ENCODE measurements at places on chromosomes 6 and 20.

GRCh38 chr6:42564506-42564825 lies 637 bp downstream of the UBR2 start:
- no peak for DNase-seq

DNA sequence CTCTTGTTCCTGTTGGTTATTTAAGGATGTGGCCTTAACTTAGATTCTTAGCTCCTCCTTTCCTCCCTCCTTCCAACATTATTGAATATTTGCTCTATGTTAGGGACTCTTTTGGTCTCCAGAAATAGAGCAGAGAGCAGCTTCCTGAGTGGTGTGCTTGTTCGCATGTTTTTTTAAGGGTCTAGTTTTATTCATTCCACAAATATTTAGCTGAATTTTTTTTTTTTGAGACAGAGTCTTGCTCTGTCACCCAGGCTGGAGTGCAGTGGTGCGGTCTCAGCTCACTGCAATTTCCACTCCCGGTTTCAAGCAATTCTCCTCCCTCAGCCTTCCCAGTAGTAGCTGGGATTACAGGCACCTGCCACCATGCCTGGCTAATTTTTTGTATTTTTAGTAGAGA lies 169.2 kb downstream of the ZFAND3 start:
- peak; percentile 71 for DNase-seq

DNA sequence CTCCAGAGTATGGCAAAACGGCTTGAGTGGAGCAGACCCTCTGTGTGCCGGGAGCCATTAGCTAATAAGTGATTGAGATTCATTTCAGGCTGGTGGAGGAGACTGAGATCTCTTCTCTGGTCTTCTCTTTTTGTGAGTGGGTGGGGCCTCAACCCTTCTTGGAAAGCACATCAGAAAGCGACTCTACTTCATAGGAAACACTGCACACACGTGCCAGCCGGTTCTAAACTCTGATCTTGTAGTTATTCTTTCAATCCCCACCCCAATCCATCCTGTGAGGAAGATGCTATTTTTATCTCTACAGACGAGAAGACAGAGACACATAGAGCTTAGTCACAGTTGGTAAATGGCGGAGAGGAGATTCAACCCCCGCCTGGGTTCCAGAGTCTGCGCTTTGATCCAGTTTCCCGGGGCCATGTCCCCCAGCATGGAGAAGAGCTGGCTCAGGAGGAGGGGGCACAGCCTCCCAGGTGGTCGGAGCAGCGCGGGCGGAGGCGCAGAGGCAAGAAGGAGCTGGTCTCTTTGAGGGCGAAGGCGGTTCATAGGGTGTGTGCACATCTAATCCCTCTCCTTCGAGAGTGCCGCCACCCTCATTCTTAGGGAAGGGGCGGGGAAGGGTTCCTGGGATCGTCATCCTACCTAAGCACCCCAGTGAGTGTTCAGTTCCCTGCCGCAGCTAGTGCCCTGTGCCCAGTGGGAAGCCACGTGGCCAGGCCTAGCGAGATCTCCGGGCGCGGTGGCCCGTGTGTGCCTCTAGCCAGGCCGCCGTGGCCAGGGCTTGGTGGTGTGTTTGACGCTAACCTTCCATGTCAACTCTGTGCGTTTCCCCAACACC lies 49.0 kb upstream of the TAGAP start:
- DNase-seq: peak; percentile 17

- no peak for DNase-seq
These were observed 5.3 kb downstream of the SCAF8 start for GRCh38 chr6:154738551-154738961.

DNA sequence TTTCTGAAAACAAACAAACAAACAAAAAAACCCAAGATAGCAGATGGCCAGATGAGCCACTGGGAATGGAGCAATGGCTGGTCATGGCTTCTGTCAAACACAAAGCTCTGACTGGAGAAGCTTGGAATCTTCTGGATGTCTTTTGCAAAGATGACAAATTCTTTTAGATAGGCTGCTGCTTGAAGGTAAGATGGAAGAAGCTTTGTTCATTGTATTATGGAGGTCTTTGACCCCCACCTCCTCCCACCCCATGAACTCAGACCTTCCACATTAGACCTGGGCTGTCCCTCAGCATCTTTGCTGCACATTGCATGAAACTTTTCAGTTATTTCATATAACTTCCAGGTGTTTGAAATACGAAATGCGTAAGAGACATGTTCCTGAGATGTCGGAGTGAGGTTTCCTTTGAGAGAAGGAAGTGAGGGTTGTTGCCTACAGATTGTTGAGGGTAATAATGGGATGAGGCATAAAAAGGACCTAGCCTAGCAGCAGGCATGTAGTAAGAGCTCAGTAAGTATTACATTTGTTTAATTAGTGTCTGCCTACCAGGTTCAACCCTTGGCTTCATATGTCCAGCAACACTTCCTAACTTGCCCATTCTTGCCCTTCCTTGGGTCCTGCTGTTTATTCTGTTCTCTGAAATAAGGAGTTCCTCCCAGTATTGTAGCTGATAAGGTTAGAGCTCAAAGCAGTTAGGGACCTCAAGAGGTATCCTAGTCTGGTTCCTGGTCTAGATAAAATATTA lies 51.4 kb upstream of the IER3 start:
- no peak for DNase-seq

- DNase-seq: no peak
These were observed 33.4 kb upstream of the INSM1 start for GRCh38 chr20:20334489-20334888.

GRCh38 chr6:118743746-118744145 lies 92.4 kb upstream of the CEP85L start:
- peak; percentile 56 for DNase-seq

GRCh38 chr20:47380481-47380880 lies 24.0 kb upstream of the ZMYND8 start:
- no peak for DNase-seq

DNA sequence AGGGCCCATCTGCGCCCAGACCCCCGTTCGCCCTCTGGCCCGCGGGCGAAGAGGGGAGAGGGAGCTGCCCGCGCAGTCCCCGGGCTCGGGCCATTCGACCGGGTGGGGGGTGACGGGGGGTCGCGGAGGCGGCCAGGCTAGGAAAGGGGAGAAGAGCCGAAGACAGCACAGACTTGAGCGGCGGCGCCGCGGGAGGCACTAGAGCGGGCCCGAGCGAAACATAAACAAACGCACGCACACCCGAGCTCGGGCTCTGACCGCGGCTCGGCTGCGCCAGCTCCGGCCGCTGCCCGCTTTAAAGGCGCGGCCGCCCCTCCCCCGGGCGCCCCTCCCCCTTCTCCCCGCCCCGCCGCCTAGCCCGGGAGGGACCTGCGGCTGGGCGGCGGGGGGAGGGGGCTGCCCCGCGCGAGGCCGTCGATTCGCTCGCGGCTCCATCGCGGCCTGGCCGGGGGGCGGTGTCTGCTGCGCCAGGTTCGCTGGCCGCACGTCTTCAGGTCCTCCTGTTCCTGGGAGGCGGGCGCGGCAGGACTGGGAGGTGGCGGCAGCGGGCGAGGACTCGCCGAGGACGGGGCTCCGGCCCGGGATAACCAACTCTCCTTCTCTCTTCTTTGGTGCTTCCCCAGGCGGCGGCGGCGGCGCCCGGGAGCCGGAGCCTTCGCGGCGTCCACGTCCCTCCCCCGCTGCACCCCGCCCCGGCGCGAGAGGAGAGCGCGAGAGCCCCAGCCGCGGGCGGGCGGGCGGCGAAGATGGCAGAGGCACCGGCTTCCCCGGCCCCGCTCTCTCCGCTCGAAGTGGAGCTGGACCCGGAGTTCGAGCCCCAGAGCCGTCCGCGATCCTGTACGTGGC lies at the start of gene FOXO3:
Gene FOXO3, plus strand, starts transcription at position 455 of the 846 bp plus-strand sequence. Its CDS starts 292 bp downstream, at position 747.
- DNase-seq: peak; percentile 90

GRCh38 chr6:139277587-139277986 lies 14.2 kb downstream of the TXLNB start:
- no peak for DNase-seq

GRCh38 chr6:133966654-133967329 lies 13.8 kb downstream of the TBPL1 start:
- no peak for DNase-seq

DNA sequence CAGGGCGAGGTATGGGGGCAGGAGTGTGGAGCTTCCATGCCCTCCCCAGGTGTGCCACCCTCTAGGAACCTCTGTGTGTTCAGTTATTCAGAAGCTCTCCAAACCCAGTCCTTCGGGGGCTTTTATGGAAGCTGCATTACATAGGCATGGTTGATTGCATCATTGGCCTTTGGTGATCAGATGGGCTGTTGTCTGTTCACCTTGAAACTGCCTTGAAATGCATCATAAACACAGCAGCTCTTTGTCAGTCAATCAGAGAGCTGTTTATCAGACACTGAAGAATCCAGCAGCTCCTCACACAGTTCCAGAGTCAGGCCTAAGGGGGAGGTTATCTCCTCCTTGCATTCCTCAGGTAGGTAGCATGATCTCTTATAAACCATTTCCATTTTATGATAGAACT lies 62.4 kb downstream of the E2F3 start:
- no peak for DNase-seq

GRCh38 chr20:52832151-52832774 lies 139.9 kb upstream of the TSHZ2 start:
- no peak for DNase-seq

DNA sequence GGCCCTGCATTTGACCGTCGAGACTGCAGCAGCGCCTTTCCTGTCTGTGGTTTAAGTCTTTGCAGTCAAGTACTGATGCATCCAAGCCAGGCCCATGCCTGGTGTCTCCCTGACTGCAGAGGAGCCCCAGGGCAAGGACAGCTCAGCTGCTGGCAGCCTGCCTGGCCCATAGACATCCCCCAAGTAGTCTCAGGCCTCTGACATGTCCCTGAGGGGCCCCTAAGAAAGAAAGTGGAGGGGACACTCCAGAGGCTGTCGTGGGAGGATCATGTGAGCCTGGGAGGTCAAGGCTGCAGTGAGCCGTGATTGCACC lies 18.0 kb downstream of the HRH3 start:
- DNase-seq: peak; percentile 47

- DNase-seq: no peak
These were observed 80.6 kb downstream of the NCOA7 start for GRCh38 chr6:125871365-125871764.

- no peak for DNase-seq
These were observed 56.8 kb upstream of the ECI2 start for GRCh38 chr6:4192173-4192572.

- DNase-seq: no peak
These were observed 246.6 kb downstream of the GRIK2 start for GRCh38 chr6:101640131-101640530.

DNA sequence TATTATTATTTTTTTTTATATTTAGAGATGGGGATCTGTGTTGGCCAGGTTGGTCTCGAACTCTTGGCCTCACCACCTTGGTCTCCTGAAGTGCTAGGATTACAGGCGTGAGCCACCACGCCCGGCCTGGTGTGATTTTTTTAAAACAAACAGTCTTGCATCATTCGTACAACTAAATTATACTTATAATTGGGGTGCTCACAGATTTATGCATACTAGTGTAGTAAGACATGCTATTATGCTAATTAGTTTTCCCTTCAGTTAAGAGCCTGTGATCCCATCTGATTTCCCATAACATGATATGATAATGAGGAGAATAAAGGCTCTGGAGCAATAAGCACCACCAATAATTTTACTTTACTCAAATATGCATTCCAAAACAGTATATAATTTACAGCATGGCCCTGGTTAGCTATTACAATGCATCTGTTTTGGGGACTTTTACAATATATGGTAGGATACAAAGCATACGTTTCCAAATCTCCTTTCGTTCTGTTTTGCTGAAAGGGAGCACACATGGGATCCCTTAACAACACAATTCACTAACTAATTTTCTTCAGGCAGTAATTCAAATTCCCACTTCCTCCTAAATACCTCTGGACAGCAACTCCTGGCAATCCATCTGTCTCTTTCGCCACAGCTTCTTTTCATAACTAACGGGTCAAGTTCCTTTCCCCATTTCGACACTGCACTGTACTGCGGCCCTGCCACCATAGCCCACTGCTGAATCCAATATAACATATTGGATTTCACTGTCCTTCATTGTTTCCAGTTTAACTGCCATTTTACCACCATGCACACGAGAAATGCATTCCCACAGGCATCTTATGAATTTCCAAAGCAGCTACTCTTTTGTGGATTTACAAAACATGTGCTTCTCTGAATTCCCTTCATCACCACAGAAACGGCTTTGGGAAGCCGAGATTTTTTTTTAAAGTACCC lies 1.7 kb downstream of the NUDT3 start:
- DNase-seq: peak; percentile 58

DNA sequence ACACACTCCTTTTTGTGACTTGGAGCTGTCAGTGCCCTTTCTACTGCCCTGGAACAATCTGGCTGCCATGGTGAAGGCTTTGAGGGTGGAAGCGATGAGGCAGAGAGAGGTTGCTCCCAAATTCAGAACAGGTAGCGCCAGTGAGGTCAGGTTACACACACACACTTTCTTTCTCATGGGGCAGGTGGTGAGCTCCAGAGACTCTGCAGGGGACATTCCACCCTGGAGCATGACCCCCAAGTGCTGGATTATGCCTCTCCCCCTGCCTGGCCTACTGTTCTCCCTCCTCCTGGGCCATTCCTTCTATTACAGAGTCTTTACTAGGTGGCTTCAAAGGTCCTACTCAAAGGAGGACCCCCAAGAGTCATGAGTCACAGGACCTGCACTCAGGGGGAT lies 98.0 kb downstream of the EYA2 start:
- no peak for DNase-seq

GRCh38 chr20:57384953-57385761 lies 6.0 kb upstream of the RBM38 start:
- DNase-seq: no peak

DNA sequence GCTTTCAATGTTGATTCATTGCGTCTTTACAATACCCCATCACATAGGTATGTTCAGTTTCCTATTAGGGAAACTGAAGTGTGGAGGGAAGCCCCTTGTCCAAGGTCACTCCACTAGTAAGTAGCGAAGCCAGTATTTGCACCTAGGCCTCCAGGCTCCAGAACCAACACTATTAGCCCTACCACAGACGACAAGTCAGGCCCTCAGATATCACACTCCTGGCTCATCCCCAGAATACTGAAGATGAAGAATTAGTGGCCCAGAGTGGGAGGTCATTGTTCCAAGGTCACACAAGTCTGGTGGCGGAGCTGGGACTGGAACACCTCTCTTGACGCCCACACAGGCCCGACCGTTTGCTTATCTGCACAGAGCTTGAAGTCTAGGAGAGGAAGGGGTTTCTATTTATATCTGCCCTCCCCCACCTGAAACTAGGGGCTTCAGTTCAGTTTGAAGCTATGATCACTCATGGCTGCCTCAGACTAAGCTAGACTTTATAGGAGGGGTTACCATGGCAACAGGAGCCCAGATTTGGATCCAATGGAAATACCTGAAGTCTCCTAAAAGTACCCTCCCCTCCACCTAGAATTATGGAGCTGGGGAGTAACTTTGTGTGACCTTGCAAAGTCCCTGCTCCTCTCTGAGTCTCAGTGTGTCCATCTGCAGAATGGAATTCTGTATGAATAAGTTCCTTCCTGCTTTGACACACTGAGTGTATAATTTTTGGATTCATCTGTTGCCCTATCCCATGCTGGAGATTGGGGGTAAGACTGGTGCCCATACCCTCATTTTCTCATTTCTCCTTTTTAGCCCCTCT lies 2.2 kb downstream of the SNTA1 start:
- no peak for DNase-seq

Data from fibroblast of skin of right biceps (primary cell).